ENCODE measurements at places on chromosomes 11 and 22.
A peak's percentile ranks its signal among the peaks of the same experiment; 100 is the strongest.

DNA sequence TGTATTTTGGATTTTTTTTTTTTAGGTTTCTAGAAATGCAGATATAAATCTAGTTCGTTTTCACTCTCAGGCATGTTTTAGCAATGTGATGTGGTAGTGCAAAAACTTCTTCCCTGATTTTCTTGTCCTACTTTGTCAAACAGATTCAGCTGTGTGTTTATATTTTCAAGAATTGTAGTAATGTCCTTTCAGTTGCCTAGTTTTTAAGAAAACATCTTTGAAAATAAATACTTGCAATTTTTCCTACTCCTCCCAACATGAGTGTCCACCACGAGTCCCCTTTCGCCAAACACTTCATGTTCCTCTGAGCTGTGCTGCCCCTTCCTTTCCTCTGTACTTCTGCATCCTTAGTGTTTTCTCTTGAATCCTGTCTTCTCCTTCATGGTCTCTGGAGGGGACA lies 686.9 kb downstream of the NTM start:
- DNase-seq, result no peak
- no peak overlapping the region for H3K4me3 ChIP-seq
- H3K4me1 ChIP-seq, result no peaks in the 10 kb centered on the region
- H3K27me3 ChIP-seq, result no peaks in the 10 kb centered on the region
- no peak overlapping the region for H3K27ac ChIP-seq

DNA sequence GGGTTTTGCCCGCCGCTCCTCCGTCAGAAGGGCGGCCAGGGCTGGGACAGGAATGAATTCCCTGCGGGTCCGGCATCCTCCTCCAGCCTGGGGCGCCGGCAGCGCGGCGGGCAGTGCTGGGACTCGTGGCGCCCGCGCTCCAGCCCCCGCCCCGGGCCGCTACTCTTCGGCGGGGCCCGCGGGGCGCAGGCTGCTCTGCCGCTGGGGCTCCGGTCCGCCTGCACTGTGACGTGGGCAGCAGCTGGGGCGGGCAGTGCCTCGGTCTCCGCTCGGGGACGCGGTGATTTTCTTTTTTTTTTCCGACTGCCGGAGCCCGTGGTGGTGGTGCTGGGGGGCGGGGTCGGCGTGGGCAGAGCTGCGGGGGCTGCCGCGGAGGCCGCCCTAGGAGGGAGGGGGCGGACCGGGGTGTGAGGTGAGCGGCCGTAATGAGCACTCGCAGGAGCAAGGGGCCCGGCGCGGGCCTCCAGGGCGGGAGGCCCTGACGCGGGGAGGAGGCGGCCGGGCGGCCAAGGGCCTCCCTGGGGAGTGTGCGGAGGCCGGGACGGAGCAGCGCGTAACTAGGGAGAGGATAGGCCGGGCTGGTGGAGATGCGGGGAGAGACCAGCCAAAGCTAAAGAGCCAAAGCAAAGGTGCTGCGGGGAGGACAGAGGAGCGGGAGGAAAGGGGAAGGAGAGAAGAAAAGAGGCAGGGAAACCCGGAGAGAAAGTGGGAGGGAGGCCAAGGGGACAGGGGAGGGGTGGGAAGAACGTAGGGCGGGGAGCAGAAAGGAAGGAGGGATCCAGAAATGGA lies 73.3 kb upstream of the ZBED5 start:
- peaks cover 25% of the 10 kb centered on the region for H3K4me1 ChIP-seq
- H3K36me3 ChIP-seq, result no peaks in the 10 kb centered on the region
- H3K4me3 ChIP-seq, result peak overlapping the region; percentile 79
- peak; percentile 57 for DNase-seq
- no peak overlapping the region for H3K27ac ChIP-seq
- no peaks in the 10 kb centered on the region for H3K27me3 ChIP-seq

DNA sequence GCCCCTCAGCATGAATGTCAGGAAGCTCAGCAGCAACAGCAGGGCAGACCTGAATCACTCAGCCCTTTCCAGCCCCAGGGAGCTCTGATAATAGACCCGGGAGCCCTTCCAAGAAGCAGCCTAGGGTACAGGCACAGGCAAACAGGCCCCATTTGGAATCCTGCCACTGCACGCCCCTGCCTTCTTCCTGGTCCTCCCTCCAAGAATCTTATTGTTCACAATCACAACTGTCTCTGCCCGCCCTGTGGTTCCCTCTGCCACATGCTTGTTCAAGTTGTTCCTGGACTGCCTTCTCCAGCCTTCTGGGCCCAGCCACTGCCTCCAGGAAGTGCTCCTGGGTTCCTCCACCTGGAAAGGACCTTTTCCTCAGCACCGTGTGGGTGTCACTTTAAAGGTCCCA lies 54.6 kb downstream of the LRRC32 start:
- peak overlapping the region; percentile 37 for H3K27ac ChIP-seq
- DNase-seq, result peak; percentile 34
- no peak overlapping the region for H3K4me3 ChIP-seq
- peaks cover 6% of the 10 kb centered on the region for H3K4me1 ChIP-seq

DNA sequence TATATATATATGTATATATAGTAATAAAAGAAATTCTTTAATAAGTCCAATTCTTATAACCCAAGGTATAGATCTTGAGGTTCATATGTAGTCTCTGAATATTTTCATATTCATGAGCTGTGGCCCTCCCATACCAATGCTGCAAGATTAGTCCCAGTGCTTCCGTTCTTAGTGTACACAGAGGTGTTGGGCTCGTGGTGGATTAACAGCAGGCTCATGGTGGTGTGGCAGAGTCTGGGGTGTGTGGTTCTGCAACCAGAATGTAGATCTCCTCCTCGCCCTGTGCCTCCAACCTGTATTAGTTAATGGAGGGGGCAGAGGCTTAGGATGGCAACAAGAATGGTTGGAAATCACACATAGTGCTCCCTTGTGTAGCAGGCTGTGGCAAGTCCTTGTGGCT lies 16.8 kb downstream of the PRDM10 start:
- H3K27me3 ChIP-seq, result no peaks in the 10 kb centered on the region
- no peaks in the 10 kb centered on the region for H3K4me1 ChIP-seq
- no peaks in the 10 kb centered on the region for H3K36me3 ChIP-seq
- H3K27ac ChIP-seq, result no peak overlapping the region

DNA sequence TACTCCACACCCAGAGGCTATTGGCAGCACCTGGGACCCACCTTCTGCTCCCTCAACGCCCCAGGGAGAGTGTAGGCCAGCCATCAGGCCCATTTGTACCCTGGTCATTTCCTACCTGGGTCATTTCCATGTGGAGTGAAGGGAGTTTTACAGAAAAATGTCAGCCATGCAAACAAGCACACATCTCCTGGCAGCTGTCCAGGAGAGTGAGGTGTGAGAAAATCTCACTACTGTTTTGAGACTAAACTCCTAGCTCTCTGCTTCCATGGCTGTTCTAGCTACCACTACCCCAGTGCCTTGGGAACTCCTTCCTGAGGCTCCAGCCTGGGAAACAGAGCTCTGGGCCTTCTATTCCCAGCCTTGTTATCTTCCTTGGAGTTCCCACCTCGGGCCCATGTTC lies 2.8 kb upstream of the TMPRSS13 start:
- no peaks in the 10 kb centered on the region for H3K4me1 ChIP-seq
- no peak overlapping the region for H3K4me3 ChIP-seq
- H3K27ac ChIP-seq, result no peak overlapping the region
- peaks cover 39% of the 10 kb centered on the region for H3K27me3 ChIP-seq
- peak; percentile 17 for DNase-seq

DNA sequence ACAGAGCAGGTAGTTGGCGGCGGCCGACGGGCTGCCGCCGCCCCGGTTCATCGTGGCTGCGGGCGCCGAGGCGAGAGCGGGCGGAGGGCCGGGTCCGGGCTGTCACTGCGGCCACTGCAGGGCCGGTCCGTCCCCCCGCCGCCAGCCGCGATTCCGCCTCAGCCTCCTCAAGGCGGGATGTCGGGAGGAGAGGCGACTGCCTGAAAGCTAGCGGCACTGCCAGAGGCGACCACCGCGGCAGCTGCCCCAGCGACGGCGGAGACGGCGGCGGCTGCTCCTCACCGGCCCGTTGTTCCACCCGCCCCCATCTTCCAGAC lies 234 bp downstream of the SESN3 start:
- no peaks in the 10 kb centered on the region for H3K27me3 ChIP-seq
- peaks cover 6% of the 10 kb centered on the region for H3K36me3 ChIP-seq
- DNase-seq, result no peak
- no peak overlapping the region for H3K27ac ChIP-seq
- H3K4me3 ChIP-seq, result no peak overlapping the region

Data from MCF 10A (cell line).